ENCODE measurements at places on chromosomes 3 and 15.

DNA sequence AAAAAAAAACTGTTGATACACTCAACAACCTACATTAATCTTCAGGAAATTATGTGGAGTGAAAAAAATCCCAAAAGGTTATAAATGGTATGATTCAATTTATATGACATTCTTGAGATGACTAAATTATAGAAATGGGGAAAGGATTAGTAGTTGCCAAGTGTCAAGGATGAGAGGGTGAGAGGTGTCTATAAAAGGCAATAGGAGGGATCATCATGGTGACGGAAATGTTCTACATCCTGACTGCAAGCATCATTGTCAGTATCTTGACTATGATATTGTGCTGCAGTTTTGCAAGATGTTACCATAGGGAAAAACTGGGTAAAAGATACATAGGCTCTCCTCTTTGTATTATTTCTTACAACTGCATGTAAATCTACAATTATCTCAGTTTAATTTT, 125.6 kb downstream of the FRMD5 start:
- DNase-seq, result no peak

DNA sequence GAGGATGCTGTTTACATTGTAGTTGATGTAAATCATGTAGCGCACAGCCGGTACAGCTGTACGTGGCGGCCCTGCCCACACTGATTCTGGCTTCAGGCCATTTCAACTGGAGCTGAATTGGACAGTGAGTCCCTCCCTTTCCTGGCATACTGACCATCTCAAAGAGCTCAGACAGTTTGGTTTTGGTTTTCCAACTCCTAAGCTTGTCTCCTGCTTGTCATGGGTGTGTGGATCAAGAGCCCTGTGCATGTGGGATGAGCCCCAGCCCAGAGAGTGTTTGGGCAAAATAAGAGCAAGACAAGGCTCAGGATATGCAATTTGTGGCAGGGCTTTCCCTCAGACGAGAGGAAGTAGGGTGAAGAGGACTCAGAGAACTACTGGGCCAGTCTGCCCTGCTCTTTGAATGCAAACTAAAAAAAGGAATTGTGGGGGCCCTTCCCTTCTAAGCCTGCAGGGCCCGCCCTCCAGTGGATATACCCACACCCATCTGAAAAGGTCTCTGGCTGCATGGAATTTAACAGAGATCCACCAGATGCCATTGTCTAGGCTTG, 13.3 kb downstream of the ITGA11 start:
- DNase-seq, result peak; percentile 57

- DNase-seq, result peak; percentile 49
These were observed at the start of gene SST for GRCh38 chr3:187669675-187670504. SST (minus strand) TSS chr3:187670394; CDS start chr3:187670291, 103 bp downstream.

- no peak for DNase-seq
These were observed 741.8 kb downstream of the IGSF11 start for GRCh38 chr3:118292841-118293240.

DNA sequence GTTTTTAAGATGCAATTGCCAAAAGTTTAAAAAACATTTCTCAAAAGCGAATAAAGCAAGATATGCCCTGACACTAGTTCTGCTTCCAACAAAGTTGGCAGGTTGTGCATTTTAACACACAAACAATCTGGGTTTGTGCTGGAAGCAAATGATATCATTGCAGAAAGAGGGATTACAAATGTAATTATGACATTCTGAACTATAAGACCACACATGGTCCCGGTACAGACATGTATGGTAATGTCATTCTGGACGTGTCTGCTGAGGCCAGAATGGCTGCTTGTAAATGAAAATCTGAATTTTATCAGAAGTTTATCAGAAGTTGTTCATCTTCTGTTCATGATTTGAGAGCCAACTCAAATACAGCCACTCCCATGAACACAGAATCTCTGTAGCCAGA, 10.7 kb downstream of the TMC3 start:
- no peak for DNase-seq

DNA sequence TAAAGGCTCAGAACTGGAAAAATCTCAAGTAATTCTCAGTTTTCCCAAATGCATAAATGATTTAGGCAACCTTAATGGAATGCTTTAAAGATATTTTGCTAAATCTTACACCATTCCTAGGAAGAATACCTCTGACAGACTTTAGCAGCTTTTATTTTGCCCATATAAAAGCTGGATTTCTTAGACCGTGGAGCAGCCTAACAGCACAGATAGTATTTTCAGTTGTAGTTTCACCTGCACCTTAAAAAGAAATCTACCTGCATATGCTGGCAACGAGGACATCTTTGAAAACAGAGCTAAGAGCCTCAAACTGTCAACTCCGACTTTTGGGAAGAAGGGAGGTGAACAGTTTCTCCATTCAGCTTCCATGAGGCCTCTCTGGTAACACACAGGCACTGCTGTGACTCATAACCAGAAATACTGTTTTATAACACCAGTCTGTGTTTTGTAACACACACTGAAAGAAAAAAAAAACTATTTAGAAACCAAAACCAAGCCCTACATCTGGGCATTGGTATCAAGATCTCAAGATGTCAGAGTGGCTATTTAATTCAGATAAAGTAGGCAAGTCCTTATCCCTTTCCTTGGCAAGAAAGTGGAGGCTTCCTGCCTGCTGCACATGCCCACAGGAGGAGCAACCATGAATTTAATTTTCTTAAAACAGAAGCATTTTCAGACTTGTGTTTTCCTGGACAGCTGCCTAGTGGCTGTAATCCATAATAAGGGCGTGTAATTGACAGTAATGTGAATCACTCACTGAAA, 181.5 kb upstream of the ICE2 start:
- peak; percentile 83 for DNase-seq

DNA sequence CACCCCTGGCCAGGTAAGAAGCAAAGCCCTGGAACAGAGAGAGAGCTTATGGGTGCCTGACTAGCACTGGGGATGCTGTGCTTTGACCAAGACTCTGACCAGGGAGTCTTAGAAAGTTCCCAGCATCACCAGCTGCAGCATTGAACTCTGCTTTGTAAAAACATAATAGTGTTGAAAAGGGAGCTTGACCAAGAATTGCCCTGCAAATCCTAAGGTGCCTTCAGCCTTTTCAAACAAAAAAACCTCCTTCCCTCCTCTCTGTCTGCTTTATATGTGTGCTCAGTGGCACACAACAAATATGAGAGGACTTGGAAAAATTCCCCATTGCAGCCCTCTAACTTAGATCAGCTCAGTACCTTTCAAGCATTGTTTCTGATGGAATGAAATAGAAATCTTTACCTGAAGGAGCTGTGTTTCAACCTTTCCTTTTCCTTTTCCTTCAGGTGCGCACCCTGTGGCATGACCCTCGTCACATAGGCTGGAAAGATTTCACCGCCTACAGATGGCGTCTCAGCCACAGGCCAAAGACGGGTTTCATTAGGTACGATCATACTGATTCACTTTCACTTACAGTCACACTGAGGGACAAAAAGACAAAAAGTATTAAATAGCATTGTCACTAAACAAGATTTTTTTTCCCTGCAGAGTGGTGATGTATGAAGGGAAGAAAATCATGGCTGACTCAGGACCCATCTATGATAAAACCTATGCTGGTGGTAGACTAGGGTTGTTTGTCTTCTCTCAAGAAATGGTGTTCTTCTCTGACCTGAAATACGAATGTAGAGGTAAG, 13.0 kb downstream of the THBS1 start:
- peak; percentile 18 for DNase-seq

DNA sequence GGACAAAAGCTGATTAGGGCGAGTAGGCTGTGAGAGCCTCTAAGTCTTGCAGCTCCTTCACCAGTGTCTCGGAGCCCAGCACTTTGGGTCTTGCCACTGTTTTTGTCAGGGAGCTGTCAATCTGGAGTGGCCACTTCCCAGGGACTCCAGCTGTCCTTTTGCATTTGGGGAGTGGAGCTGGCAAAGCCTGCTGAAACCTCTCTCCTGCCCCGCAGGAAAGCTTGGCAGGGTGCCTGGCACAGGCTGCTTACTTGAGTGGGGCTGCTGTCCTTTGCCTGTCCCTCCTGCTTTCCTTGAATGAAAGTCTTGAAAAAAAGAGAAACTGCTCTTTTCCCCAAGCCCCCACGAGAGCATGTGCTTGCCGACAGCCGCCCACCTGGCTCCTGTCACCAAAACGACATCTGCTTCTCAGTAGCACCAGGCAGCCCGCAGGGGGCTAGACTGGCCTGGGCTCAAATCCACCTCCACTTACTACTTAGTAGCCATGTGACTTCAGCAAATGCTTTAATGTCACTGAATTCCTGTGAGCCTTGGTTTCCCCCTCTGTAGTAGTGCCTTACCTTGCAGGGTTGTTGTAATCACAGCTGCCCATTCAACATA, 13.7 kb downstream of the USP13 start:
- DNase-seq, result peak; percentile 25

- no peak for DNase-seq
These were observed 151.2 kb downstream of the FOXP1 start for GRCh38 chr3:71432044-71432975.

DNA sequence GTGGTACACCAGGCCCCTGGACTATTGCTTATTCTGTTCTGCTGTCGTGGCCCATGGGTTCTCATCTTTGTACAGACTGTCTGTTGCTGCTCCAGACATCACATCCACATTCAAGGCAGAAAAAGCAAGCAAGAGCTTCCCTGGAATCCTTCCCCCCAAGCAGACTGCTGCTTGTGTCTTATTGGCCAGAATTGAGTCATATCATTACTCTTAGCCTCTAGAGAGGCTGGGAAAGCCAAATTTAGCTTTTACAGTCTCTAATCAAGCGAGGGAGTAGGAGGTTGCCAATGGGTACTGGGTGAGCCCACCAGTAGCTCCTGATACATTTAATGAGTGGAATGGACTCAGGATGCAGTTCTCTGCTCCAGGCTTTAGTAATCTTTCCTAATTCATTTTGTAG, 39.4 kb downstream of the RAB6B start:
- peak; percentile 43 for DNase-seq

- DNase-seq, result no peak
These were observed 2.0 kb downstream of the NDUFB5 start for GRCh38 chr3:179606534-179607085.

- DNase-seq, result peak; percentile 26
These were observed 209.9 kb upstream of the SLC2A2 start for GRCh38 chr3:171236265-171237008.

DNA sequence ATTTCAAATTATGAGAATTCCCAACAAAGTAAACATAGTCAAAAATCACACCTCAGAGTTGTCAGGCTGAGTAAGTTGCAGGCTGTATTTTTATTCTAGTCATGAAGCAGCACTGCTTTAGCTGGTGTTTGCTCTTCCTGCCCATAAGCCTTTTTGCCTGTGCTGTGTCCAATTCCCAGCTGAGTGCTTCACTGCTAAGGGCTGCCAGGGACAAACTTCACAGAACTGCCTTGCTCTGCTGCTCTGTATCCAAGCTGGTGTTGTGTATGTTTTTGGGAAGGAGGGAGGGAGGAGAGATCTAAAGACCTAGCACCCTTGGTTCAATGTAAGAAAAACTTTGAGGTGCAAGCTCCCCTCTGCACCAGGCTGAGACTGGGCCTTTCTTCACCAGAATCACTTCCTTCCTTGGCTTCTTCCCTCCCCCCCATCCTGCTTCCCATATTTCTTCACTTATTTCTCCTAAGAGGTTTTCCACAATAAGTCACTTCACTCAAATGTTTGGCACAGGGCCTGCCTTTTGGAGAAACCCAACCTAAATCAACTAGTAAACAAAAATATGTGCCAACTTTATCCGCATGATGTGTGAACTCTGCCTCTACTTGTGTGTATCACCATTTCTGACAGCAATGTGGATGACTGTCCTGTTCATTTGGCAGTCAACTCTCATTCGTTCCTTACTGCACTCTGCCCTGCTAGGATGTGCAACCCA, 156.1 kb downstream of the TBL1XR1 start:
- peak; percentile 55 for DNase-seq

DNA sequence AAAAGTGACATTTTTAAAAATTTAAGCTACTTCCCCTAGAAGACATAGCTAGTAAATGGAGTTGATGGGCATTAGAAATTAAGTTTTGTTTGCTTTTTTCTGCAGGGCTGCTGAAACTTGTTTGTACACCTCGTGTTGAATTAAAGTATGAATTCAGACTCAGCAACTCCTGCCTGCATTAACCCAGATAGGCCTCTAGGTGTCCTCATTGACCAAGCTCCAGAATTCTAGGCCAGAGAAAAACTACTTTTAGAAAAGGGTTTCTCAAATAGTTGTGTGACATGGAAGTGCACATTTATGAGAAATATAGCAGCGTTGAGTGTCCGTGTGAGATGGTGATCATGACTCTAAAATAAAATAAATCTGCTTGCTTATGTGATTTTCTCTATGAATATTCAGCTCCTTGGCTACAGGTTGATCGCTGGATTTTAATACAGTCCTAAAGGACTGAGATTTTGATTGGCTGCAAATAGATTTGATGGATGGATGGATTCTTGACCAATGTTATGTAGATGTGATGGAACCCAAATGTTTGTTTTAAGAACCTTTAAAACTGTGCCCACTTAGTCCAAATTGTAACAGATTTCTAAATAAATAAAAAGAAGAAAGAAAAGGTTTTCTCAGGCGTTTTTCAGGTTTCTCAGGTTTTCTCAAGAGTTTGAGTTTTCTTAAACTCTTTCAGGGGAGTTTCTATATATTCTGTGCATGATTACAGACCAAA, 39.4 kb upstream of the LMOD3 start:
- DNase-seq, result peak; percentile 49

DNA sequence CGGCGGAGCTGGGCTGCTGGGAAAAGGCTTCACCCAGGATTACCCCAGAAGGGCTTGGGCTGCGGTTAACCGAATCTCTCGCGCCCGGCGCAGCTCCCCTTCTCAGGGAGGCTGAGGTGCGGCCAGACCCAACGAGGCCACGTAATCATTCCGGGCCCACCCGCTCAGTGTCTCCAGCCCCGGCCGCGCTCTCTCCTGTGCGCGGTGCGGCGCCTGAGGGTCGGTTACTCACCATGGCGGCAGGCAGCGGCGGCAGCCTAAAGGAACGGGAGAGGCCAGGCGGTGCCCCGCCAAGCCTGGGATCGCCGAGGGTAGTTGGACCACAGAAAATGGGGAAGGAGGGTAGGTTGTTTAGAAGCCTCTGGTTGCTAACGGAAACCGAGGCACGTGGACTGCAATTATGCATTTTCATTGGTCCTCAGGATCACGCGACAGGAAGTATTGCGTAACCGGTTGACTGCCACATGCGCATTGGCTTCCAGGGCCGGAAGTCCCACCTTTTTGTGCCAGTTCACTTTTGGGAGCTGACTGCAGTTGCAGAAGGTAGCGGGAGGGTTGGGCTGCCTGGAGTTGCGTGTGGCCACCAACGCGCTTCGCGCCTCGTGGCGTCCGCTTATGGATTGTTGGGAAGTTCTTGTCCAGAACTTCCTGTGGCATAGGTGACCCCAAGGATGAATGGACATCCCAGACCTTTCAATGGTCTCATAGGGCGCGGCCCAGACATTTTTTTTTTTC, at the start of gene LZTFL1:
Gene LZTFL1 (minus strand): TSS at position 363 of the 735 bp plus-strand sequence. CDS start 128 bp downstream, at position 235.
- DNase-seq, result peak; percentile 97

- DNase-seq, result no peak
These were observed 260.7 kb downstream of the MECOM start for GRCh38 chr3:169402672-169403360.

GRCh38 chr3:94293793-94294195, 230.9 kb downstream of the NSUN3 start:
- DNase-seq, result peak; percentile 1

DNA sequence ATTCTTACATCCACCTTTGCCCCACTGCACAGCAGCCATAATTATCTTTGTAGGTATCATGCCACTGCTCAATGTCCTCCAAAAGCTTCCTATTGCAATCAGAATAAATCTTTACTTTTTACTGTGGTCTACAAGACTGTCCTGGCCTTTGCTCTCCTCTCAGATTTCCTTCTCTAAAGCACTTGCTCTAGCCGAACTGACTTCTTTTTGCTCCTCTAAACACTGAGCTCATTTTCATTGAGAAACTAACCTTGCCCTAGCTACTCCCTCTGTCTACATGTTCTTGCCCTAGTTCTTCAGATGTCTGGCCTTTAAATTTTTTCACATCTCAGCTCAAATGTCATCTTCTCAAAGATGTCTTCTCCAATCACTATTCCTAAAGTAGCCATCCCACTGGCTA, 342.8 kb downstream of the TBC1D5 start:
- DNase-seq, result no peak

- DNase-seq, result no peak
These were observed 4.8 kb downstream of the LYSMD2 start for GRCh38 chr15:51732646-51733045.

Measured in fibroblast of upper back skin (primary cell).